Activated T-helper 1 cell treated with anti-CD3 and anti-CD28 coated beads, Interleukin-2, amount 50 U/mL, for 16 hours (primary cell): ENCODE measurements at places on chromosomes 7 and 10.
A peak's percentile ranks its signal among the peaks of the same experiment; 100 is the strongest.

DNA sequence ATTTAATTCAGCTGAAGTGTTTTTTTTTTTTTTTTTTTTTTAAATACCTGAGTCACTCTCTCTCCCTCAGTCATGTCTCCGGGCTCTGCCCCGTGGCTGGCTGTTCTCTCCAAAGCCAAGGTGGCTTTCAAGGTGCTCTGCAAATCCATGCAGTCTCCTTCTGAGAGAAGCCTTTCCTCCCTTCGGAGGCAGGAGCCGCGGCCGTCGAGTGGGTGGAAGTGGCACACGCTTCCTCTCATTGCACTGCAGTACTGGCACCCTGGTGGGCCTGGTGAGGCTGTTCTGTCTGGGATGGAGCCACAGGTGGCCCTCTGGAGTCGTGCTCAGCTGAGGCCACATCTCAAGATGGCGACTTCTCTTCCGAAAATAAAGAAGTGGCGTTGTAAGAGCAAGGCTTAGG is 221.8 kb downstream of the GLRX3 start:
- no peak for DNase-seq

DNA sequence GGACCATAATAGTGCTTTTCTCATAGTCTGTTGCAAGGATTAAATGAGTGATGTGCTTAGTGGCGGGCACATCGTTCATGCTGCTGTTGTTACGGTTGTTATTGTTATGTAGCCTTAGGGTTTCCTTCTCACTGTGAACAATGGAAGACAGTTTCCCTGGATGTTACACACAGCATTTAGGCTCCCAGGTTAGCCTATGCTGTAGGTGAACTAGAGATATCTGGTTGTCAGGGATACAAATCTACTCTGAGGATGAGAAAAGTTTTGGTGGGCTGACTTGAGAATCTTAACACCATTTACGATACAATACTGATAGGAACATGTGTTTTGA is 14.7 kb downstream of the SH3PXD2A start:
- DNase-seq = no peak

GRCh38 chr7:134755422-134756022 is 23.9 kb upstream of the CALD1 start:
- no peak for DNase-seq

DNA sequence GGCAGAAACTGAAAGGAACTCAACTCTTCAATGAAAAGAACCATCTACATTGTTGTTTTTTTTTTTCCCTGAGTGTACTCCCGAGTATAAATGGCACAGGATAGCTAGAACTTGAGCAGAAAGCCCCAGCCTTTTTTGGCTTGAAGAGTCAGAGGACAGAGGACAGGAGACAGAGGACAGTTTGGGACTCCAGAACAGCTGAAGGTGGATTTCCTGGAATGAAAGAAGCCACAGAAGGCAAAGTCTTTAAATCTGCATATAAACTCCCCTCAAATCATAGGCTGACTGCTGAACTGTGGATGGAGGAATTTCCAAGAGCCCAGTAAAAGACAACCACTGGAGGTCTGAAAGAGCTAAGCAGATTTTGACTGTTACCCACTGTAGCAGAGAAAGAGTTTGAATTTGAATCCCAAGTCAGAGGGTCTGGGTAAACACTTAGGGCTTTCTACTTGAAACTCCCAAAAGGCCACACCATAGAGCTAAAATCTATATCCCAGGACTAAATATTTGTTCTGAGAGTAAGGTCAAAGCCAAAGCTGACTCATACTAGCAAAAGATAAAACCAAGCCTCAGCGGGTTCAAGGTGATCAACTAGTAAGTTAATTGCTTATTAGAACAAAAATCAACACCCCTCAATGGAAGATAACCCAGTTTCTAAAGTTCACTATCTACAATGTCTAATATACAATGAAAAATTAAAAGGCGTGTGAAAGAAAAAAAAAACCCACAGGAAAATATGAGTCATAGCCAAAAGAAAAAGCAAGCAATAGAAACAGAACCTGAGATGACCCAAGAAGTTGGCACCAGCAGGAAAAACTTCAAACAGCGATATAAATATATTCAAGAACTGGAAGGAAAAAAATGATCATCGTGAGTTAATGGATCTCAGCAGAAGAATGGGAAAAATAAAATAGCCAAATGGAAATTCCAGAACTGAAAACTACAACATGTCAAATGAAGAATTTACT is 1.8 kb upstream of the OPN1SW start:
- DNase-seq = no peak

GRCh38 chr10:6877722-6878392 is 297.8 kb upstream of the PRKCQ start:
- DNase-seq = no peak

DNA sequence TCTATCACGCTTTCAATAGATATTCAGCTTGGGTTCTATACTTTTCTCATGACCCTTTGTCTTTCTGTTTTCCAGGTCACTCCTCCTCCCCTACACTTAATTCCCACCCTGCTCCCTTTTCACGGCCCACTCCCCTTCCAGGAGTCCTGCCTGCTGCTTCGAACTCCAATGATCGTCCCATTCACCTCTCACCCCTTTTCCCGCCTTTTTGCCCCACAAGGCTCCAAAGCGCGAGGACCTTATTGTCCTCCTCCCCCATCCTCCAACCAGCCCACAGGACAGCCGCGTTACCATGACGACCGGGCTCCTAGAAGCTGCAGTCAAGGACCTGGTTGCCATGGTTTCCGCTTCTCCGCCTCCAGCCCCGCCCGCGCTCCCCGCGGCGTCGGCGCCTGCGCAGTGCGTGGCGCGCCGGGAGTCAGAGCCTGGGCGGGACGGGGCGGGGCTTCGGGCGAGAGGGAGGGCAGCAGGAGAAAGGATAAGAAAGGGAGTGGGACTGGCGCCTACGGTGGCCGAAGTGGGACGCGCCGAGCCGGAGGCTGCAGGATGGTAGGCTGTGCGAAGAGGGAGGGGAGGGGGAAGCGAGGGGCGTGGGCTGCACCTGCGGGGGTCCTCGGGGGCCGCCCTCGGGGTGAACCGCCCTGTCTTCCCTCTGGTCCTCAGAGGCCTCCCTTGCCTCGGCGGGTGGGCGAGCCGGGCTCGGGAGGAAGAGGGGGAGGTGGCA is at the start of gene AP1S1:
Gene AP1S1 (plus strand): TSS at position 508 of the 724 bp plus-strand sequence. CDS start 39 bp downstream, at position 547.
- DNase-seq = peak; percentile 77

DNA sequence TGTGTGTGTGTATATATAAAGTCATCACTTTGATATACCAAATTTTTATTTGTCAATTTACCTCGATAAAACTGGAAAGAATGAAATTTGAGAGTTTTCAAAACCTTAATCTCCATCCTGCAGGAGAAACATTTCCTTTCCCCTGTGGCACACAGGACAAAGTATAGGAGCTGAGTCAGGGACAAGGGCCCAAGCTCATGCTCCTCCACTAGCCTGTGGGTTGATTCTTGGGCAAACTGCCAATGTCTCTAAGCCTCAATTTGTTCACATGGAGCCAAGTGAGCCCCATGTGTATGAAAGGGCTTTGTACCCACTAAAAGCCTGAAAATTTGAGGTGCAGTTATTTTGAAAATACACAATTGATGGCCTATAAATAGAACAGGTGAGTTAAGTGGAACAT is 60.3 kb upstream of the IL6 start:
- no peak for DNase-seq

GRCh38 chr7:142593106-142593505 is 156.2 kb upstream of the PRSS1 start:
- DNase-seq = no peak

GRCh38 chr7:13992596-13992964 is 3.1 kb upstream of the ETV1 start:
- DNase-seq = no peak
